H1 (cell line): ENCODE measurements at places on chromosomes 12 and 14. TPM values are rescaled to one million over a fixed set of nuclear protein-coding genes. Genes with fewer than 3 reads are reported as not detected.
A peak's percentile ranks its signal among the peaks of the same experiment; 100 is the strongest.

Gene IAPP
- not detected in 2 replicates for polyA plus RNA-seq

Gene JAG2
- 2.8 and 4.8 TPM in 2 replicates for polyA plus RNA-seq

Gene SERPINA3
- not detected in 2 replicates for polyA plus RNA-seq

Gene ADAM21
- 0.03 and 0.09 TPM in 2 replicates for polyA plus RNA-seq

GRCh38 chr14:27890259-27890658 is 876.3 kb upstream of the FOXG1 start:
- no peak overlapping the region for H3K4me3 ChIP-seq
- H3K27ac ChIP-seq = no peak overlapping the region
- H3K4me1 ChIP-seq = no peaks in the 10 kb centered on the region
- DNase-seq = no peak

DNA sequence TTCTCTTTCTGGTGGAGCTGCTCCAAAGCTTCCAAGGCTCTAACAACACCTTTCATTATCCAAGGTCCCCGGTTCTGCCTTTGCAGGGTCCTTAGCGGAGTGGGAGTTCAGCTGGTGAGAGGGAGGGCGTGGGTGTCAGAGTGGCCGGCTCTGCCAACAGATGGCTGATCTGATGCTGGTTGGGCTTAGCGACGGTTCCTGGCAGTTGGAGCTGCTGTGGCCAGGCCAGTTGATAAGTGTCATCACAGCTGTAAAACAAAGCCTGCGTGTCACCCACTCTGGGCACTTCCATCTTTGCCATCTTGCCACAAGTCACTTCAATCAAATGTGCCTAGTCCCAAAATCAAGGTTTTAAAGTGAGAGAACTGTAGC is 36.3 kb downstream of the RIN3 start:
- no peak overlapping the region for H3K4me3 ChIP-seq
- H3K4me1 ChIP-seq = no peaks in the 10 kb centered on the region
- no peak overlapping the region for H3K27ac ChIP-seq
- H3K27me3 ChIP-seq = no peaks in the 10 kb centered on the region
- DNase-seq = no peak

GRCh38 chr14:27002179-27002578 is 404.3 kb upstream of the NOVA1 start:
- no peak overlapping the region for H3K4me3 ChIP-seq
- no peak for DNase-seq
- no peak overlapping the region for H3K27ac ChIP-seq
- no peaks in the 10 kb centered on the region for H3K36me3 ChIP-seq
- no peaks in the 10 kb centered on the region for H3K4me1 ChIP-seq

Gene PAPLN
- polyA plus RNA-seq = 25.6 and 33.7 TPM in 2 replicates

Gene UNC79
- polyA plus RNA-seq = 1.5 and 1.8 TPM in 2 replicates

DNA sequence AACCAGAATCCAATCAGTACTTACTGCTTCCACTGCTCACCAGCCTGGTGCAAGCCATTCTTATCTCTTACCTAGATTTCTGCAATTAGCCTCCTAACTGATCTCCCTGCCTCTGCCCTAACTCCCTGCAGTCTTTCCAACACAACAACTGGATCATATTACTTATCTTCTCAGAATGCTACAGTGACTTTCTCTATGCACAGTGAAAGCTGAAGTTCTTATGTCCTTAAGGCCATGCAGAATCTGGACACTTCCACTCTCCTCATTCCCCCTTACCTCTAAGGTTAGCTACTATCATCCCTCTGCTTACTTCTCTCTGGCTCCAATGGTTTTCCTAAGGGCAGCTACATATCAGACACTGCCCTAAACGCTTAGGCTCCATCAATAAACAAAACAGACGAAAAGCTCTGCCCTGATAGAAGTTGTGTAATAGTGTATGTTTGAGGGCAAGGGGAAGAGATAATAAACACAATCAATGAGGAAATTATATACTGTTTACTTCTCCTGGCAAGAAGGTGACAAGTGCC is 4.0 kb downstream of the KTN1 start:
- no peak for DNase-seq
- H3K27me3 ChIP-seq = no peaks in the 10 kb centered on the region
- peaks cover 4% of the 10 kb centered on the region; the same call in 1 of the 2 replicates for H3K4me1 ChIP-seq
- no peak overlapping the region for H3K4me3 ChIP-seq

Gene SOAT2
- 0.08 and 0.13 TPM in 2 replicates for polyA plus RNA-seq

DNA sequence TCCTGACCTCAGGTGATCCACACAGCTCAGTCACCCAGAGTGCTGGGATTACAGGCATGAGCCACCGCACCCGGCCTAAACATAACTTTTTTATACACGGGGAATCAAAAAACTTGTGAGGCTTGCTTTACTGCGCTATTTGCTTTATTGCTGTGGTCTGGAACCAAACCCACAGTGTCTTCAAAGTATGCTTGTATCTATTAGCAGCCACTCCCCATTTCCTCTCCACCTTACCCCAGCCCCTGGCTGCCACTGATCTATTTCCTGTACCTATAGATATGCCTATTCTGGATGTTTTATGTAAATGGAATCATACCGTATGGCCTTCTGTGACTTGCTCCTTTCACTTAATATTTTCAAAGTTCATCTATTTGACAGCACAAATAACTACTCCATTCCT is 233.4 kb downstream of the BMP4 start:
- H3K4me1 ChIP-seq = no peaks in the 10 kb centered on the region
- no peaks in the 10 kb centered on the region for H3K27me3 ChIP-seq
- DNase-seq = no peak
- no peak overlapping the region for H3K27ac ChIP-seq
- H3K4me3 ChIP-seq = no peak overlapping the region

DNA sequence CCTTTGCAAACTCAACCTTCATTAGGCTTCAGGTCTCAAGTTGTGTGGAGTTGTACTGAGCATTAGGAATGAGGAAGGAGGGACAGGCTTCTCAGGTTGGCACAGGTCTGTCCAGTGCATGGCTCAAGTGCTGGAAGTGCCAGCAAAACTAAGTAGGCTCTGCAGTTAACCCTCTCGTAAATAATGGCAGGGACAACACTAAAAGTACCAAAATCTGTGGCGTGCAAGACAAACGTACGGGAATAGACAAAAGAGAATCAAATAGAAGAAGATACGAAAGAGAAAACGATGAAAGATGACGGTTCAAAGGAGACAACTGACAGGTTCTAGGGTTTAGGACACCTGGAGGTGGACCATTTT is 612 bp downstream of the TRAPPC6B start:
- H3K4me3 ChIP-seq = peak overlapping the region; percentile 90
- H3K4me1 ChIP-seq = peaks cover 5% of the 10 kb centered on the region
- H3K36me3 ChIP-seq = no peaks in the 10 kb centered on the region
- peak overlapping the region; percentile 86 for H3K27ac ChIP-seq

DNA sequence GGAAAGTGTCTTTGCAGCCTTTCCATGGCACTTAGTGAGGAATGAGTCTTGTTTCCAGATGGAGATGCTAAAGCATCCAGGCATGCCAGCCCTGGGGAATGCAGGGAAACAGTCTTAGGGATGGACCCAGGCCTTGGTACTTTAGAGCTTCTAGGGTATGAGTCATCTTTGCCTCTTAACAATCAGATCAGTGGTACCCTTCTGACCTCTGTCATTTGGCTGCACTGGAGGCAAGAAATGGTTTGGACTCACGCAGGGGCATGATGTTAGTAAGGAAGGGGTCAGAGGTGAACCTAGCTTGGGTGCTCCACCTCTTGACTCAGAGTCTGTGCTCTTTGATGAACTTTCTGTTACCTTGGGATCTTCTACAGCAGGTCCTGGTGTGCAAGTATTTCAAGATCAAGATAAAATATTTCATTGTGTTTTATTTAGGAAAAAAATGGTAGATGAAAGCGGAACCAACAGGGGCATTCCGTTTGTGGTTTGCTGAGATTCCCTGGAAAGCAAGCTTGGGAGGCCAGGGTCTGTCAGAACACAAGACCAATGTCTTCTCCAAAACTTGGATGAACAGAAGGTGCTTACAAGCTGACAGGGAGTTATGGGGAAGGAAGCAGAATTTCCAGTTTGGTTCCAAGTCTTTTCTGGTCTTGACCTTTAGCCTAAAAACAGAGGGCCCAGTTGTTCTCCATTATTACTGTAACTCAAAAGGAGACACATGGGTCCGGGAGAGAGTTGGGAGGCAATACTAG is 216.2 kb downstream of the ZFP36L1 start:
- H3K36me3 ChIP-seq = no peaks in the 10 kb centered on the region
- no peak for DNase-seq
- H3K27me3 ChIP-seq = no peaks in the 10 kb centered on the region
- no peak overlapping the region for H3K27ac ChIP-seq
- no peaks in the 10 kb centered on the region for H3K4me1 ChIP-seq

Gene BICDL1
- 17.2 and 18.4 TPM in 2 replicates for polyA plus RNA-seq

DNA sequence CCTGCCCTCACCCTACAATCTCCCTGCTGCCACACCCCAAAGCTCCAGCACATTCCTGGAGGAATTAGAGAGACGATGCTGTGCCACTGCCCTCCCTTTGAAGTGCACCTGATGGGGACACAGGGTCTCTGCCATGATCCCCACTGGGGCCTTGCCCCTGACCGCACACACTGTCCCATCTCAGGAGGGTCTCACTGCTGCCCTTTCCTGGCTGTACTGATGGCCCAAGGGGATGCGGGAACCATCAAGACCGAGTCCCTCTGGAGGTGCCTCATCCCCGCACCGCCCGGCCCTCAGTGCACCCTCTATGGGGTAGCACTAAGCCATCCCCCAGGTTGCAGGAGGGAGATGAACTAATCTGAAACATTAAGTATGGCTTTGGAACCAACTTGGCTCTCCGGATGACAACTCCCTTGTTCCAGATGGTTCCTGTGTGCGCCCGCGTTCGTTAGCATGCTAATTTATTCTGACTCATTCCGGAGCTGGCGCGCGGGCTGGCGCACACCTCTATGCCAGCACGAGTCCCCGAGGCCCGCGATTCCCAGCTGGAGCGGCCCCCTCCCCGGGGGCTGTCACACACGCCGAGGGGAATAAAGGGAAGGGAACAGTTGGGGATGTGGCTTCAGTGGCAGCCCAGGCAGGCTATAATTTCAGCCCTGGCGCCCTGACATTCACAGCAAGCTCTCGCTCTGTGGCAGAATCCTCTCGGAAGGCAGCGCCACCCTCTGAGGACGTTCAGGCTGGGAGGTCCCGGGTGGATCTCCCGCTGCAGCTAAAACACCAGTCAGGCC is 34.2 kb upstream of the C14orf180 start:
- no peak overlapping the region for H3K4me3 ChIP-seq
- no peaks in the 10 kb centered on the region; the same call in 1 of the 2 replicates for H3K27me3 ChIP-seq
- no peak for DNase-seq
- no peaks in the 10 kb centered on the region for H3K36me3 ChIP-seq
- H3K27ac ChIP-seq = no peak overlapping the region

Gene COX8C
- polyA plus RNA-seq = not detected in 2 replicates

- H3K4me3 ChIP-seq = no peak overlapping the region
- H3K36me3 ChIP-seq = no peaks in the 10 kb centered on the region
- no peak overlapping the region for H3K27ac ChIP-seq
- no peaks in the 10 kb centered on the region for H3K27me3 ChIP-seq
- no peak for DNase-seq
- peaks cover 10% of the 10 kb centered on the region; the same call in 1 of the 2 replicates for H3K4me1 ChIP-seq
Measured at GRCh38 chr12:26748412-26748740, 84.6 kb downstream of the ITPR2 start.

Gene TOMM20L
- polyA plus RNA-seq = not detected in 2 replicates

- H3K27me3 ChIP-seq = no peaks in the 10 kb centered on the region
- no peaks in the 10 kb centered on the region for H3K36me3 ChIP-seq
- no peak for DNase-seq
- no peak overlapping the region for H3K27ac ChIP-seq
- H3K4me3 ChIP-seq = no peak overlapping the region
Measured at GRCh38 chr12:27806259-27806658, 26.2 kb upstream of the MANSC4 start.

Gene C12orf50
- not detected in 2 replicates for polyA plus RNA-seq

Gene RAN
- polyA plus RNA-seq = 1,559 and 2,203 TPM in 2 replicates

Gene GPX2
- polyA plus RNA-seq = 0.49 and 0.89 TPM in 2 replicates

GRCh38 chr12:49535921-49536525 is 2.8 kb upstream of the KCNH3 start:
- H3K27me3 ChIP-seq = peaks cover 53% of the 10 kb centered on the region
- H3K27ac ChIP-seq = no peak overlapping the region
- H3K4me1 ChIP-seq = peaks cover 5% of the 10 kb centered on the region; the same call in 1 of the 2 replicates
- DNase-seq = no peak
- no peak overlapping the region for H3K4me3 ChIP-seq

DNA sequence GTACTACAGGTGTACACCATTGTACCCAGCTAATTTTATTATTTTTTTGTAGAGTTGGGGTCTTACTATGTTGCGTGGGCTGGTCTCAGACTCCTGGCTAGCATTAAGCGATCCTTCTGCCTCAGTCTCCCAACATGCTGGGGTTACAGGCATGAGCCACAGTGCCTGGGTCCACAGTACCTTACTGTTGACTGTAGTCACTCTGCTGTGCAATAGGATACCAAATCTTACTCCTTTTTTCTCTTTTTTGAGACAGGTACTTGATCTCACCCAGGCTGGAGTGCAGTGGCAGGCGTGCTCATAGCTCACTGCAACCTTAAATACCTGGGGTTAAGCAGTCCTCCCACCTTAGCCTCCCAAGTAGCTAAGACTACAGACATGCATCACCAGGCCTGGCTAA is 25.6 kb downstream of the PSMA6 start:
- no peaks in the 10 kb centered on the region for H3K4me1 ChIP-seq
- DNase-seq = no peak
- H3K27ac ChIP-seq = no peak overlapping the region
- H3K27me3 ChIP-seq = no peaks in the 10 kb centered on the region
- H3K36me3 ChIP-seq = no peaks in the 10 kb centered on the region

DNA sequence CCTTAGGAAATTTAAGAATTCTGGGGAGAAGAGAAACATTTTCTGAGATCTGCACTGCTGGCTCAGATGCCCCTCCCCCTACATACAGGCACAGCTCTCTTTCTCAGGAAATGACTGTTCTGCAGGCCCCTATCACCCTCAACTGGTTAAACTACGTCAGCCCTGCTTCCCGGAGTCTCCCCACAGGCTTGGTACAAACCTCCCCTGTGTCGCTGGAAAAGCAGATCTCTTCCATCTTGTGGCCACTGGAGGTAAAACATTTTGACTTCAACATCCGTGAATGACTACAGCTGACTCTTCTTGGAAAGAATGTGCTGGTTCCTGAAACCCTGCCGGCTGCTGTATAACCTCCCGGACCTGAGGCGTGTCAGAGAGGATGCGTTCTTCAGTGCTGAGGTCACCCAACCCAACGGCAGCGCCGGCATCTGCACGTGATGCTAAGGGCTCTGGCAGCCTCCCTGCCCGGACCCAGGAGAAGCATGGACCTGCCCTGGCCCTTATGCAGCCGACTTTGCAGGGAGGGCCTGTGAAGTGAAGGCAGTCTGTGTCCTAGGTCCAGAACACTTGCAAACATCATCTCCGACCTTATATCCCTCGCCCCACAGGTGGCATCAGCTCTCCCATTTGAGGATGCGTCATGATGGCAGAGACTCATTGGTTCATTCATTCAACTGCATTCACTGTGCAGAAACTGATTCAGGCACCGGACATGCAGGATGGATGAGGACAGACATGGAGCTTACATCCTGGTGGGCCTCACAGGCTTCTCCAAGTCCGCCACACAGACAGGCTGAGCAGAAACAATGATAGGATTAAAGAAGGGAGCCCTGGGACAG is 129.2 kb downstream of the GCH1 start:
- H3K27me3 ChIP-seq = no peaks in the 10 kb centered on the region
- H3K36me3 ChIP-seq = no peaks in the 10 kb centered on the region
- H3K27ac ChIP-seq = no peak overlapping the region
- DNase-seq = peak; percentile 83

- 0 out of 2 replicates have a peak, but pooled peaks cover 4% of the 10 kb centered on the region for H3K36me3 ChIP-seq
- no peak overlapping the region for H3K27ac ChIP-seq
- no peak overlapping the region for H3K4me3 ChIP-seq
- peaks cover 1% of the 10 kb centered on the region for H3K27me3 ChIP-seq
- H3K4me1 ChIP-seq = peaks cover 3% of the 10 kb centered on the region
Measured at GRCh38 chr12:58887068-58887467, 33.2 kb downstream of the LRIG3 start.

Gene SPATS2
- 12.7 and 19.2 TPM in 2 replicates for polyA plus RNA-seq
